ENCODE measurements at places on chromosomes 16 and 17.

DNA sequence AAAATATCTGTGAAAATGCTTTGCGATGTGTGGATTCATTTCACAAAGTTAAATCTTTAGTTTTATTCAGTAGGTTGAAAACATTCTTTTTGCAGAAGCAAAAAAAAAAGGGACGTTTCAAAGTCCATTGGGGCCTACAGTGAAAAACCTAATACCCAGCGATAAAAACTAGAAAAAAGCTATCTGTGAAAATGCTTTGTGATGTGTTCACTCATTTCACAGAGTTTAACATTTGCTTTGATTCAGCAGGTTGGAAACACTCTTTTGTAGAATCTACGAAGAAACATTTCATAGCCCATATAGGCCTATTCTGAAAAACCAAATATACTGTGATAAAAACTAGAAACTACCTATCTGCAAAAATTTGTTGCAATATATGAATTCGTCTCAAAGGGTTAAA lies 113.6 kb upstream of the WSB1 start:
- DNase-seq, result no peak

DNA sequence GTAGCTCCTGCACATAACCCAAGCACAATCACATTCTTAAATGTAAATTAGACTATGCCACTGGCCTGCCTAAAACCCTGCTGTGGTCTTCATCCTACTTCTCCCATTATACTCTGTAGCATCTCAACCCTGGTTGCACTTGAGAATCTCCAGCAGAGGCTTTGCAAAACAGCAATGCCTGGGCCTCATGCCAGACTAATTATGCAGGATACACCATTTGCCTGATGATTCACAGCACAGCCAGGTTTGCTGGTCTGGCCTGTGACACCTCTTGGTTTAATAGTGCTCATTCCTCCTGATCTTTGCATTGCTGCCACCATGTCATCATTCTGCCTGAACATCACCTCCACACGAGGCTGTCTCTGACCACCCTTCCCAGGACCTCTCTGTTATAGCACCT lies 491.9 kb upstream of the TOM1L1 start:
- no peak for DNase-seq

DNA sequence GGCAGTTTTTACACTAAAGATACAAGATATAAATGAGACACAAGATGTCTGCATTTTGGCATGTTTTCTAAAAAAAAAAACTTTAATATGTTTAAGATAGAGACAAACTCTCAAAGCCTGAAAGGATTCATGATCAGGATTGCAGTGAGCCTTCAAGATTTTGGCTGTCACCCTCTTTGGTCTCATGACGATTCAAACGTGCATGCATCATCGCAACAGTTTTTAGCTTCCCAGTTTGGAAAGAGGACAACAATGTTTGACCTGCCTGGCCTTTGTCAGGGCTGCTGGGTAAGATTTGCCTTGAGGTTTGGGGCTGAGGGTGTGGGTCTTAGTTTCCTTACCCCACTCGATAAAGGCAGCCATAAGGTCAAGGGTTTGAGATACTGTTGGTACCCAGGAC lies 134.1 kb downstream of the RGS9 start:
- DNase-seq, result no peak

GRCh38 chr16:75556431-75556950 lies 439 bp upstream of the TMEM231 start:
- DNase-seq, result no peak

DNA sequence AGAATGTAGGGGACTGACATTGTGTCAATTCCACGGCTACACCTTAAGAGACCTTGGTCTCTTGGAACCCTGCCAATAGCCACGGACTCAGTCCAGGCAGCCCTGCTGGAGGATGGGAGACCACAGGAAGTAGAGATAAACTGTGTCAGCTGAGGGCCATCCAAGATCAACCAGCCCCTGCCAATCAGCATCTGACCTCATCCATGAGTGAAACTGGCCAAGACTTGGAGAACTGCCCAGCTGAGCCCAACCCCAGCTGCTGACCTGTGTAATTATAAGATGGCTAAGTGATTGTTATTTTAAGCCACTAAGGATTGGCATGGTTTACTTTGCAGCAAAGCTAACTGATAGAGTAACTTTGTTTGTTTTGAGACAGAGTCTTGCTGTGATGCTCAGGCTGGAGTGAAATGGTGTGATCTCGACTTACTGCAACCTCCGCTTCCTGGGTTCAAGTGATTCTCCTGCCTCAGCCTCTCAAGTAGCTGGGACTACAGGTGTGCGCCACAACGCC lies 13.3 kb upstream of the YWHAE start:
- no peak for DNase-seq

GRCh38 chr16:1379304-1380076 lies 27.8 kb downstream of the GNPTG start:
- DNase-seq, result peak; percentile 62

DNA sequence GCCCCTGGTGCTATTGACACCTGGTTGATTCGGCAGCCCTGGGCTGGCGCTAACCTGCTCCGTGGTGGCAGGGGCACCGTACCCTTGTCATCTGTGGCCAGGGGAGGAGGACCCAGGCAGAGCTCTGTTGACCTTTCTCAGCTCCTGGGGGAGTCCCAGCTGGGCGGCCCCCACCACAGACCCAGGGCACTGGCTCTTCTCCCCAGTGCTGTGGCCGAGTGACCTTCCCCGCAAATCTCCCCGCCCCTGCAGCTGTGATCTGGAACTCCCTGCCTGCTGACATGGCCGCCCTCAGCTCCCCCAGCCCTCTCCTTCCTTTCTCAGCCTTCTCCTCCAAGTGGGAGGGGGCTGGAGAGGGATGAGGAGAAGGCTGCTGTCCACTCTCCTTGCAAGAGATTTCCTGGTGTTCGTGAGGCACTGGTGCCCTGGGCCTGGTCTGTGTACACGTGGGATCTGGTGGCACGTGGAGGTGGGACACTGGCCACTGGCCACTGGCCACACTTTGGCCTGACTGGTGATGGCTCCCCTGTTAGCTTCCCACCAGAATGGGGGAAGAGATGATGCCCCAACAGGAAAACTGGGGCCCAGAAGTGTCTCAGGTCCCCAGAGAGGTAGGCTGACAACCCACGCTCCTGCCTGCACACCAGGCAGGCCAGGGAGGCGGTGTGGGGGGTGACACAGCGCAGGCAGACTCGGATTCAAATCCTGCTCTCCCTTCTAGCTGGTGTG lies 8.2 kb downstream of the FMNL1 start:
- DNase-seq, result no peak

DNA sequence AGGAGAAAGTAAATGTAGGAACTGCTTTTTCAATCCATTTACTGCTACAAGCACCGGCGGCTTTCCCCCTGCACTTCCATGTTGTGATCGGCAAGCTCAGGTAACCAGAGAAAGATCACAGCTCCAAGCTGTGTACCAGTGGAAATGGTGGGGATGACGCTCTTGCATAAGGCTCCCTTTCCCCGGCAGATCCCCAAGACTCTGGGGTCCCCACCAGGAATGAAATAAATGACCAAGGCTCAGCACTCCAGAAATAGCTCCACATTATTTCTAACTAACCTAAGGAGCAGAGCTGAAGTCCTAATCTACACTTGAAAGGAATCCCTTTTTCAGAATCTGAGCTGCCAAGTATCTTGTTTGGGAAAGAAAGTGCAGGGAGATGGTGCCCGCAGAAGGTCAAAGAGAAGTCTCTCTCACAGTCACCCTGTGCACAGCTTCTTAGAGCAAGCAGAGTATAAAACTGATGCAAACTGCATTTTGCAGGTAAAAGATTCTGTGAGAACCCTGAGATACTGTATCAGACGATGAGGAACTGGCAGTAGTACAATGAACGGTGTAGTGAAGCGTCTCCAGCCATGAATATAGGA lies 11.1 kb downstream of the GRB2 start:
- DNase-seq, result no peak

DNA sequence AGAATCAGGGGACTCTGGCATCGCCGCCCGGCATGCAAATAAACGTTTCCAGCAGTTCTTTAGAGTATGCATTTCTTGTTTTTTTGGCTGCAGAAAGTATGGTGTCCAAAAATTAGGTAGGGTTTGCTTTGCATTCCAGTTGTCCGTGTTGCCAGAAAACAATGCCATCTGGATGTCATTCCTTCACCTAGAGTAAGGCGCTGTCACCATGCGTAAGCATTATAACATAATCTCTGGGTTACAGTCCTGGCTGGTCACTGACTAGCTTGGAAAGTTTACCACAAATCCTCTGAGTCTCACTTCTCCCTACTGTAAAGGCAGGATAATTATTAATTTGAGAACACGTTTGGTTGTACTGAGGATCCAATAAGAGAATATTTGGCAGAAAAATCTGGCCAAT lies 457.7 kb downstream of the XYLT1 start:
- no peak for DNase-seq

- DNase-seq, result no peak
Measured at GRCh38 chr17:67829331-67829730, 4.0 kb downstream of the BPTF start.

DNA sequence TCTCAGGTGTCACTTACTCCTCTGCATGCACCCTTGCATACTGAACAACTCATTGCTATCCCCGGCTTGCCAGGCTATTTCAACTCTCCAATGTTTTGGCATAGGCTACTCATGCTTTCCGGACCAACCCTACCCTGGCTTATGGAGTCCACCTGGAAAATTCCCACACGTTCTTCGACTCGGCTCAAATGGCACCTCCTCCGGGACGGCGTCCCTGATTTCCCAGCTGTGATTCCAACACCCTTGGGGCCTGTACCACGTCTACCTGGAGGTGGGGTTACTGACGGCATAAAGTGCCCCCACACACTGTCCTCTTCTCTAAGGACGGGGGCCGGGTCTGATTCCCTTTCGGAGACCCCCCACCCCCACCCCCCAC lies 498 bp downstream of the SMYD4 start:
- DNase-seq, result no peak

DNA sequence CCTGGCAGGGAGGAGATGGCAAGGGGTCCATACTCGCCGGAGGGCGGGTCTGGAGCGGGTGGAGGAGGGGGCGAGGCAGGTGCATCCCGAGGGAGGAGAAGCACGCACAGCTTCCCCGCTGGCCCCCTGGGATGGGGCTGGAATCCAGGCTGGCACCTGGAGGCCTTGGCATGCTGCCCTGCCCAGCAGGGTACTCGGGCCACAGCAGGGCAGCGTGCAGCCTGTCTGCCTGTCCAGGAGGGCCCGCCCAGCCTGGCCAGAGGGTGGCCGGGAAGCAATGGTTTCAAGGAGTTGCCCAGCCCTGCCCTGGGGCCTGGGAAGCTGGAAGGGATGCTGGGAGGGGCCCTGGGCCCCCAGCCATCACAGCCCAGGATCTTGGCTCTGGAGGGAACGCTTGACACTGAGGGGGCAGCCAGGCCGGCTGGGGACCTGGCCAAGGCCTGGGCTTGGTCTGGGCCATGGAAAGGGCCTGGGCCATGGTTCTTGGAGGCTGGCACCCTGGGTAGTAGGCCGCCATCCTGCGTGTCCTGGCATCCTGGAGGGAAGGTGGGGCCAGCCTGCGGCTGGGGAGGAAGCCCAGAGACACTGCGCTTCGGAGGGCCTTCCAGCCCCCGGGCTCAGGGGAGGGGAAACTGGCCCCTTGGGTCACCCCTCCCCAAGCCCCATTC lies 1.1 kb downstream of the GLIS2 start:
- no peak for DNase-seq

DNA sequence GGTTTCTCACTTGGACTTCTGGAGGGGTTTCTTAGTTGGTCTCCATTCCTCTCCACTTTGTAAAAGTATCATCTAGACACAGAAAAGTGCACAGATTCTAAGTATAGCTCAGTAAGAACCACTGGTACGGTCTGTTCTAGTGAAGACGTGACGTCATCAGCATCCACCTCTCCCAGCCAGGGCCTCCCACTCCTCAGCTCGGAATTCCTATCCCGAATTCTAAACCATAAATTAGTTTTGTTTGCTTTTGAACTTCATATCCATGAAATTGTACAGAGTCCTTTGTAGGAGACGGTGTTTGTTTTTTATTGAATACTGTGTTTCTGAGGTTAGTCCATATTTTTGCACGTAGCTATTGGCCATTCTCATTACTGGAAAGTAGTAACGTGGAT lies 25.5 kb downstream of the FOXK2 start:
- no peak for DNase-seq

- DNase-seq, result no peak
Measured at GRCh38 chr16:68190736-68191510, 45.0 kb downstream of the ESRP2 start.

DNA sequence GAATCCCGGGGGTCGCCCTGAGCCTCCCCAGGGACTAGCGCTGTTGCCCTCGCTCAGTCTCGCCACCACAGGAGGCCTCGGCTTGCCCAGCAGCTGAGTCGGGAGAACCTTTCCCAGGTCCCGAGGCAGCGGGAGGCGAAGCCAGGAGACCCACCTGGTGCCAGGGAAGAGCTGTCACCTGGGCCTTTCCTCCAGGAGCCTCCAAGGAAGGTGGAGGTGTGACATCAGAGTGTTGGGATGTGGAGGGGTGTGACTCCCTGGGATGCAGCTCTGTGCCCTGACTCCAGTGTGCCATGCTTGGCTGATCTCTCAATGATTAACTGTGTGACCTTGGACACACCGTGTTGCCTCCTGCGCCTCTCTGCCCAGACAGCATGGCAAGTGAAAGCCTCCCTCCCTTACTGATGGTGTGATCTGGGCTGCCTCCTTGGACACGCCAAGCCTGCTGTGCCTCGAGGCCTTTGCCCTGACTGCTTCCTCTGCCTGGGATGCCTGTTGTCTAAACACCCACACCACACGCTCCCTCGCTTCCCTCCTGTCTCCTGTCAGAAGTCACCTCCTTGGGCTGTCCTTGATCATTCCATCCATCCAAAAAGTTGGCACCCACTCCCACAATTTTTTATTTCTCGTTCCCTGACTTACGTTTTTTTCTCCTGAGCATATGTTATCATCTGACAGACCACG lies 88.0 kb downstream of the CMIP start:
- DNase-seq, result no peak

- no peak for DNase-seq
Measured at GRCh38 chr17:82503094-82503727, 16.3 kb upstream of the FOXK2 start.

GRCh38 chr16:657487-657886 lies 8.3 kb downstream of the WDR90 start:
- no peak for DNase-seq

DNA sequence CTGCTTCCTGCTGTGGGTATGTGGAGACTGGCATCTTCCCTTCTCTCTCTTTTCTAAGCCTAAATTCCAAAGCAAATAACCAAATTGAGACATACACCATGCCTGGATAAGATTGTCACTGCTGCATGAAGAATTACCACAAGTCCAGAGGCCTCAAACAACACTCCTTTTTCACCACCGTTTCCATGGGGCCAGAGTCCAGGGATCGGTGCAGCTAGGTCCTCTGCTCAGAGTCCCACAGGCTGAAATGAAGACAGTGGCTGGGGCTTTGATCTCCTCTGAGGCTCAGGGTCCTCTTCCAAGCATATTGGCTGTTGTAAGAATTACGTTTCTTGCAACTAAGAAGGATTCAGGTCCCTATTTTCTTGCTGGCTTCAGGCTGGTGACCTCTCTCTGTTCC lies 130.4 kb downstream of the SLC39A11 start:
- no peak for DNase-seq

- no peak for DNase-seq
Measured at GRCh38 chr17:27276653-27277156, 17.2 kb upstream of the WSB1 start.

- DNase-seq, result no peak
Measured at GRCh38 chr17:42783062-42783790, 2.8 kb downstream of the WNK4 start.
